Stimulated activated CD4-positive, alpha-beta T cell treated with anti-CD3 and anti-CD28 coated beads, Interleukin-12 subunit alpha, Interleukin-12 subunit beta, amount 100 ng/mL, for 4 hours (primary cell): ENCODE measurements at places on chromosomes 6 and 20.

DNA sequence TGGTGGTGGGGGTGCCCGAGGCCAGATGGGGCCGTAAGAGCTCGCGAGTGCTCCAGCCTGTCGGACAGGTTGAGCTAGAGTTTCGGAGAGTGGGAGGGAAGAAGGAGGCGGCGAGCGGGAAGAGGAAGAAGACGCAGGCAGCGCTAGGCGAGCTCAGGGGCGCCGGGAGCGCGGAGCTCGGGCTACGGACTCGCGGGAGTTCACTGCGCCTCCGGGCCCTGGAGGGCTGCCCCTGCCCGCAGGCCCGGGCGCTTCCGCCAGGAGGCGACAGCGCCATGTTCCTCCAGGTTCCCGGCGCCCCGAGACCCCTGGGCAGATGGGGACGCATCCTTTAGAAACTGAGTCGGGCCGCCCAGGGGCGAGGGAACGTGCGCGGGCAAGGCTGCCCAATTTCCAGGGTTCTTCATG lies 984 bp downstream of the TFAP2C start:
- no peak for DNase-seq

GRCh38 chr6:149433405-149433804 lies 33.3 kb downstream of the SUMO4 start:
- DNase-seq: no peak

DNA sequence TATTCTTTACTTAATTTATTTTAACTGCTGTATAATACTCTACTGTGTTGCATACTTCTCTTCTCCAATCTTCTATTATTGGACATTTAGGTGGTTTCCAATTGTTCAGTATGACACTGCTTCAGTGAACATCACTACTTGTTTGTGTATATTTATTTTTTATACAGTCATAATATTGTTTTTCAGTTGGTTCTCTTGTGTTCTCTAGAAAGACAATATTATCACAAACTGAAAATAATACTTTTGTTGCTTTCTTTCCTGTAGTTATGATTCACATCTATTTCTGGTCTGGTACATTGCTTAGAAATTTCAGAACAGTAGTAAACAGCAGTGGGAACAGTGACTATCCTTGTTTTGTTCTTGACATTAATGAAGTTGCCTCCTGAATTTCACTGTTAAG lies 62.8 kb upstream of the GTSF1L start:
- DNase-seq: no peak

DNA sequence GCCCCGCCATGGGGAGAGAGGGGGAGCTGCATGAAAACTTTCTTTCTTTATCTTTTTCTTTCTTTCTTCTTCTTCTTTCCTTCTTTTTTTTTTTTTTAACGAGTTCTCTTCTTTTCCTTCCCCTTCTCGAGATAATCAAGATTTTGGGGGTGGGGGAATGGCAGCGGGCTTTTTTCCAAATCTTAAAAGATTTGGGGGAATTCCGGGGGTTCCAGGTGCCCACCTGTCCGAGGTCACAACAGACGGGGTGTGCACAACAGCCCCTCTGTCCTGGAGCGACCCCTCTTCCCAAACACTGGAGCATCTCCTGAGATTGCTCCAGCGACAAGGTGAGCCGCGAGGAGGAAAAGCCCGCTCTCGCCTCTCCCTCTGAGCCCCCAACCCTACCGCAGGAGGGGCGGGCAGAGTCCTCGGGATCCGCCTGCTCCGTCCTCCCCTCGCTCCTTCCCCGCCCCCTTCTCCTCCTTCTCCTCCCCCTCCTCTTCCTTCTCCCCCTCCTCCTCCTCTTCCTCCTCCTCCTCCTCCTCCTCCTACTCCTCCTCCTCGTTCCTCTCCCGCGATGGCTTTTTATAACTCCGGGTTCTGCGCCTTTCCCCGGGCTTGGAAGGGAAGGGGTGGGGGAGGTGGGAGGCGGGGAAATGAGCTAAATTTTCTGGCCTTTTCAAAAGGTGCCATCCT lies 689 bp upstream of the KCNB1 start:
- DNase-seq: no peak

- no peak for DNase-seq
Measured at GRCh38 chr20:48626226-48626937, 201.4 kb downstream of the PREX1 start.

- no peak for DNase-seq
Measured at GRCh38 chr20:26243731-26244130, 547.1 kb upstream of the ZNF337 start.

DNA sequence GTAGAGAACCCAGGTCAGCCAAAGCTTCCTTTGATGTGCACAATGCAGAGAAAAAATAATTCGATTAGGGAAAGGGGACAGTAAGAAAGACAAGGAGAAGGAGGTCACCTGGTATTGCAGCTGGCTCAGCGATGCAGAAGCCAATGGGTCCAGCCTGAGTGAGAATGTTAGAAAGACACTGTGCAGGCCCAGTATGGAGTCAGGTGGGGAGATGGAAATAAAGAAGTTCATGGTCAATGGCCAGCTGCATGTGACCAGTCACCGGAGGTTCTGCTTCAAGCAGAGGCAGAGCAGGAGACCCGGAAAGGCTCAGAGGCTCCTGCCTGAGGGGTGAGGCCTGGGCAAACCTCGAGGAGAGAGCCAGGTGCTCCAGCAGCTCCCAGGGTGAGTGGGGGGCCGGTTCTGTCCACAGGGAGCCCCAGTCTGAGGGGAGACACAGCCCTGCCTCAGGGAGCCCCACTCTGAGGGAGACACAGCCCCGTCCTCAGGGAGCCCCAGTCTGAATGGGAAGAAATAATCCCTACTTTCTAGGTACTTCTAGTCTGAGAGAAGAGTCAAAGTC lies 51.3 kb downstream of the LRFN2 start:
- DNase-seq: no peak

DNA sequence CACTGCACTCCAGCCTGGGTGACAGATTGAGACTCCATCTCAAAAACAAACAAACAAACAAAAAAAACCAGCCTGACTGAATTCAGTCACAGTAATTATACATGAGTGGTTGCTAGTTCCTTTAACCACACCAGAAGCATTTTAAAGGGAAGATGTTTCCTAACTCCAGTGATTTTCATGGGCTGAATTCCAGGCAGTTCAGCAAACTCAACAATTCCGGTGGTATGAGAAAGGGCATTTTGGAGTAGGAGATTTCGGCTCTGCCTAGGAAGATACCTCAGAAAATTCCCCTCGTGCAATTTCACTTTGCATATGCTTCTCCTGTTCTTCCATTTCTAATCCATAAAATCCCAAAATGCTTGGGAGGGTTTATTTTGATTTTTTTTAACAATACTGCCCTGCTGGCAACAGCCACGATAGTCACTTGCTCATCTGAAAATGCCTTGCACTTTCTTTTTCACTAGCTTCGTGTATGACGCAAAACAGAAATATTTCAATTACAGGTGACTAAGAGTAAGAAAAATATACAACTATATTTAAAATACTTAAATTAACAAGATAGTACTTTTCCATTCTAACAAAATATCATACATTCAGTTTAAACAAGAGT lies 48.3 kb upstream of the IPCEF1 start:
- no peak for DNase-seq

DNA sequence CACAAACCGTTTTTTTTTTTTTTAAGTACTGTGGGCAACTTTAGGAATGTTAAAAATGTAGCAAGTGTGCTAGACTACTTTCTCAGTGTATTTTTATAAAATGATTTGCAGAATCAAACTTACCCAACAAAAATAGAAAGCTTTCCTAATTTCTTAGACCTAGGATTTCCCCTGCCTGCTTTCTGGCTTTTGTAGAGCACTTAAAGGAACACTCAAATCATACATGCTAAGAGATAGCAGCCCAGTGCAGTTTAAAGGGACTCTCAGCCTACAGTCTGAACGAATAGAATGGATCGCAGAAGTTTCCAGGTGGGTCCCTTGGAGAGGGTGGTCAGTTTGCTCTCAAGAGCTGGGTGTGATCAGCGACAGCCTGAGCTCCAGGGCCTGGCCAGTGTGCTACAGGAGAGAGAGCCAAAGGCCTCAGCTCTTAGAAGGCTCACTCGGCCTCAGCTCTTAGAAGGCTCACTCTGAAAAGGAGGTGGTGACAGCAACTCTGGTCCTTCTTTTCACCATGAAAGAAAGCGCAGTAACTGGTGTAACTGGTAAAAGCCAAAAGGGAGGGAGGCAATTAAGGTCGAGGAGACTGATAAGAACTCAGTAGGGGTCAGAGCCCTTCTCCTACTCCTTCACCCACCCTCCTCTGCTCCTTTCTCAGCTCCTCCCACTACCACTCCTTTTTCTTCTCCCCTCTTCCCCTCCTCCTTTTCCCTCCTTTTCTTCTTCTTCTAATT lies 142.4 kb downstream of the ZFP64 start:
- DNase-seq: no peak

DNA sequence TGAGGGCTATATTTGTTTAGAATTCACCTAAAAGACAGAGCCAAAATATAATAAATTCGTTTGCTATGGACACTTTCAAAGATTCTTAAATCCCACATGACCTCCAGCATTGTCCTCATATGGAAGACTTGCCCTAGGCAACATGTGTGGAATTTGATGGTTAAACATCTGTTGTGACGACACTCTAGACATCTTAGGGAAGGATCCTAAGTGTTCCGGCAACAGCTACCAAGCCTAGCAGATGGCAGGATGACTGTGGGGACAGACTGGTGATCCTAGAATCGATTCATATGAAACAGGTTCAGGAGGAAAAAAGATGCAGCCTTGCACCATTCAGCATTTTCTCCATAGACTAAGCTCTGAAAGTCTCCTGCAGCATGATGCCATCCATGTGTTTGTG lies 77.6 kb upstream of the BACH2 start:
- DNase-seq: no peak

- no peak for DNase-seq
Measured at GRCh38 chr6:152107973-152108372, 300.5 kb downstream of the ESR1 start.

- DNase-seq: no peak
Measured at GRCh38 chr20:16308754-16309153, 264.5 kb downstream of the KIF16B start.

DNA sequence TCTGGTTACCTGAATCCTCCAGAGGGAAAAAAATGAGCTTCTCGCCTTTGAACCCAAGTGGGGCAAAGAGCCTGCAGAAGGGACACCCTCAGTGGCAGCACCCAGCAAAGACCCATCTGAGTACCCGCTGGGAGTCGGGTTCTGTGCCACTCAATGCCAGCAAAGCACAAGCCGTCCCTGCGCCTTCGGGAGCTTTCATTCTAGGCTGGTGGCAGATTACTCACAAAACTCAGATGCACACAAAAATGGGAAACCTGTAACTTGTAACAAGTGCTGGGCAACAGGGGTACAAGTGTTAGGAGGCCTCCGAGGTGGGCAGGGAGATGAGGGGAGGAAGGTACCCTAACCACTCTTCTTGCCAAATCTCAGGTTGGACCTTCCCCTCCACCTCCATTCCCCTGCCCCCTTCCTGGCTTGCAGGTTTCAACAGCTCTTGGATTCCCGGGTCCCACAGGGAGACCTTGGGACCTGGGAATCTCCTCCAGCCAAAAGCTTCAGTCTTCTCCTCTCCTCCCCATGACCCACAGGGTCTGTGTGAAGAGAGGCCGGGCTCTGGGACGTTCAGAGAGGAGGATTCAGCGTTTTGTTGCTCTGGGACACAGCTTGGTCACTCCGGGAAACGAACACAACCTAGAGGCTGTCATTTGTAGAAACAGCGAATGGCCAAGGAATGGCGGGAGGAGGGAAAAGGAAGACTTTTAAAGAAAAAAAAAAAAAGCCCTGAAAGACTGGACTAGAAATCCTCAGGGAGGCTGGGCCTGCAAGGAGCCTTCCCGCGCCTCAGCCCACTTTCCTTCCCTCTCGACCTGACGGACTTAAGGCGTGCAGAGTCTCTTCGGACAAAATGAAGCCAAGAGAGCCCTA lies 1.2 kb upstream of the PARD6B start:
- no peak for DNase-seq

GRCh38 chr6:126152372-126152745 lies 166.0 kb downstream of the TRMT11 start:
- DNase-seq: no peak

DNA sequence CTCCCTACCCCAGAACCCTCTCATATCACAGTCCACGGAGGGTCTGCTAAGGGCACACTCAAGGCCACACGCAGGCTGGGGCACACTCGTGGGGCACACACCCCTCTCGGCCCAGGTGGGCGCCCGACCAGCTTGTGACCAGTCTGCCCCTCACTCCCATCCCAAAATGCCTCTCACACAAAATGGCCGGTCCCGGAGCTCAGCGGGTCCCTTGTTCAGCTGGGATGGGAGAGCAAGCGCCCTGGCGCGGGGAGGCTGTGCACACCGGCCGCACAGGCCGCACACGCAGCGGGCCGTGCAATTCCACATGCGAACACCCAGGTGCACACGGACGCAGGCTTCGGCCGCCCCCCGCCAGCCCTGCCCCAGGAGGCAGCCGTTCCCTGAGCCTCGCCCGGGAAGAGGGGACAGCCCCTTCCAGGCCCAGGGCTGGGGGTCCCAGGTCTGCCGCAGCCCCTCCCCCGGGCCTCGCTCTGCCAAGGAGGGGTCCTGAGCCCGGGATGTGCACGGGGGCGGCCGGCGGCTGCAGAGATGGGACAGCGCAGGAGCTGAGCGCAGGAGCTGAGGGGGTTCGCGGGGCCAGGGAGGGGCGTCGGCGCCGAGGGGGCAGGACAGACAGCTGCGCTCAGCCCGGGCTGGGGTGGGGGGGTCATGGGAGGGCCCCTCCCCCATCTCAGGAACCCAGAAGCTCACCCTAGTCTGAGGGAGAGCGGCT lies 1.3 kb downstream of the KCNQ2 start:
- no peak for DNase-seq

DNA sequence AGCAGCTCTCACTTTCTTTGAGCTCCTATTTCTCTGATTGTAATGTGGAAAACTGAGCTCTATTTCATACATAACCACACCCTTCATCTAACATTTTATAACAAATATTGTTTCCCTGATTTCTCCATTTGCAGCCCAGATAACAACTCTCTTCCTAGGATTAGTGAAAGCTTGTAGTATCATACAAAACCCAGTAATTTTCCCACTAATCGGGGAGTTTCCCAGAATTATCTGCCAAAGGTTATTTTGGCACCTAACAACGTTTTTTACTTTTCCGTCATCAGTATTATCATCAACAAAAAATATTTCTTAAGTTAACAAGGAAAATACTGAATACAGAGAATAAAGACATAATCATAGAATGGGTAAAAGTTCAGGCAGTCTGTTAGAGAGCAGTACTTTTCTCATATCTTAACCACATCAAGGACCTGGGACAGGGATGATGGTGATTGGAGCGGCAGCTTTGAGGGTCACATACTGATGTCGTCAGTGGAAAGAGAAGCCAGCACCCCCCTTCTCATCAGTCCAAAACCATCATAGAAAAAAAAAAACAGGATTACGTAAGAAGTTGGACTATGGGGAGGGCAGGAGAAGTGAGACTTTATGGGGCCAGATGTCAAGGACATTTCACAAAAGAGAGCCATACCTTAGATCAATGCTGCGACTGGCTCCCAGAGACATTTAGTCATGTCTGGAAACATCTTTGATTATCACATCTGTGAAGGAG lies 166.1 kb upstream of the TNFAIP3 start:
- DNase-seq: no peak

- DNase-seq: no peak
Measured at GRCh38 chr6:150627585-150628025, 27.9 kb downstream of the PLEKHG1 start.

DNA sequence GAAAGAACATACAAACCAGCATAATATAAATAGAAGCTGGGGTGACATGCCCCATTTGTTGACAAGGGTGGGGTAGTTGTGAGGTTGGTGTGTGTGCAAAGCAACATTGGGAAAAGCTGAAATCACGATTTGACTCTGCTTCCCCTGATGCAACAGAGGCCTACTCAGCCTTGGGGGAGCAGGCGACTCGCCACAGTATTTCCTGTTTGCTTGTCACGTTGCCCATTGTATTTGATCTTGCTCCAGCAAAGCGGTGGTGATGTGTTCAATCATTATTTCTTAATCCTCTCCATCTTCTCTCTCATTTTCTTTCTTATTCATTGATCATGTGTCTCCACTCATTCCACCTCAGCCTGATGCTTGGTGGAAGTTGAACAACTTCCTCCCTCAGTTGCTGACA lies 165.8 kb upstream of the CITED2 start:
- DNase-seq: no peak
